T1000 (cell line): ENCODE measurements at places on chromosomes 12 and 14.

GRCh38 chr14:66359500-66359899 is 126.7 kb upstream of the CCDC196 start:
- peak; percentile 4 for DNase-seq

GRCh38 chr14:33642691-33643244 is 308.1 kb downstream of the EGLN3 start:
- DNase-seq, result no peak

GRCh38 chr14:46887144-46887543 is 235.6 kb upstream of the RPL10L start:
- no peak for DNase-seq

DNA sequence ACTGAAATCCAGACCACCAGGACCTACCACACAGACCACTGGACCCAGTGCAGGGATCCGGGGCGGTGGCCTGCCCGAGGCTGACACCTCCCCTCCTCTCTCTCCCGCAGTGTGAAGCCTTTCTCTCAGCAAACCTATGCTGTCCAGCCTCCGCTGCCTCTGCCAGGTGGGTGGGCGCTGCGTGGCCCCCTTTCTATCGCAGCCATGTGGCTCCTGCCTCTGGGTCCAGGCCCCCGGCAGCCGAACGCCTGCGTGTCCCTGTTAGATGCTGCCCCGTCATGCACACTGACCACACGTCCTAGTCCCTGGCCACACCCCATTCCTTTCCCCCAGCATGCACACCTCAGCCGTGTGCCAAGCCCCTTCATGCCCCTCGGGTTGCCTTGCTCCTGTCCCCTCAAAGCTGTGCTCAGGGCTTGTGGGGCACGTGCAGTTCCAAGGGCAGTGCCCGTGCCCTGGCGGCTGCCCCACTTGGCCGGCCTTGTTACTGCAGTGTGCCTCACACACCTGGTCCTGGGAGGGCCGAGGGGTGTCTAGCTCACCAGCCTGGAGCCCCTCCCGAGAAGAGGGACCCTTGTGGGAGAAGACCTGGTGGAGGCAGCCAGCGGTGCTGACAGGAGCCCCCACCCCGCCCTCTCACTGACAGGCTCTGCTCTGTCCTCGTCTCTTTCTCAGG is 58.0 kb upstream of the TSPAN9 start:
- DNase-seq, result no peak

GRCh38 chr14:92945959-92946846 is 23.3 kb downstream of the CHGA start:
- no peak for DNase-seq

- no peak for DNase-seq
Measured at GRCh38 chr12:32920506-32921085, 24.0 kb upstream of the PKP2 start.

- DNase-seq, result no peak
Measured at GRCh38 chr12:52870361-52871290, 21.8 kb upstream of the KRT78 start.

DNA sequence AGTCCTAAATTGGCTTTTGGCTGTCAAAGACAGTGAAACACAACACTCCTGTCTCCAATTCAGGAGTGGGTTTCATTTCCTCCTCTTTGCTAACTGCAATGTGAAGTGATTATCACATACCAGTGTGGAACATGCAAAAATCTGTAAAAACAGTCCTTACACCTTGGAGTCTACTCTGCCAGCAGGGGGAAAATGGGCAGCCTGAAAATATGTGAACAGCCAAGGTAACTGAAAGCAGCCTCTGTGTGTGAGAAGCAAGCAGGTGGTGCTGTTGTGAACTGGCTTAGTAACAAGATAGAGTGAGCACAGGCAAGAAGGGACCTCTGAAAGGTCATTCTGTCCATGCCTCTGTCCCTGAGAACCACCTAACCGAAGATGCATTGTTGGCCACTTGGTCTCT is 6.0 kb downstream of the PRMT8 start:
- DNase-seq, result no peak

DNA sequence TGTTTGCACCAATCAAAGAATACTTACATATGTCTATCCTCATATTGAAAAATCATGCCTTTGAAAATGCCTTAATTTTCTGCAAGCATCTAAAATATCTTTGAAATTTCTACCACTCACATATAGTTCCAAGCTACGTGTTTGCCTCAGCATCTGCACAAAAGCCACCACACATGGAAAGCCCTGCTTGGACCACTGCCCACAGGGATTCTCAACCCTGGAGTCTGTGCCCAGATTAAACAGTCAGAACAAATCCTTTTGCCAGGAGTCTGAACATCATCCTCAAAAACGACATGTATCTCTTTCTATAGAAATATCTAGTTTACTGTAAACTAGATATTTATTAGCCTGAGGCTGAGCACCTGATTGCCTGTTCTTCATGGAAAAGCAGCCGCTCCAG is 32.6 kb downstream of the ARMH4 start:
- no peak for DNase-seq
